ENCODE measurements at places on chromosomes 12 and 14. TPM values are rescaled to one million over a fixed set of nuclear protein-coding genes. Genes with fewer than 3 reads are reported as not detected.

Gene SLCO1A2
- total RNA-seq = 0.31 TPM

Gene HAL
- 0.88 TPM for total RNA-seq

Gene ANO2
- total RNA-seq = 4.4 TPM

Gene ACSM4
- not detected for total RNA-seq

Gene A2M
- 971 TPM for total RNA-seq

Gene KRT8
- 546 TPM for total RNA-seq

Gene HHIPL1
- 0.88 TPM for total RNA-seq

Gene CCDC88C
- total RNA-seq = 32.8 TPM

Gene C14orf132
- 17.5 TPM for total RNA-seq

Gene TAMALIN
- total RNA-seq = 52.3 TPM

Gene FBRSL1
- 44.7 TPM for total RNA-seq

Gene FBLN5
- 99.0 TPM for total RNA-seq

Gene NOVA1
- total RNA-seq = 15.0 TPM

Gene NR2C1
- total RNA-seq = 31.1 TPM

Gene PTHLH
- total RNA-seq = 0.72 TPM

Gene REM2
- 0.63 TPM for total RNA-seq

Gene OTOGL
- 0.47 TPM for total RNA-seq

Gene CYP46A1
- total RNA-seq = 0.82 TPM

Gene CMTM5
- total RNA-seq = 0.54 TPM

Gene HPD
- 4.6 TPM for total RNA-seq
